ENCODE measurements at places on chromosomes 1 and 21.

DNA sequence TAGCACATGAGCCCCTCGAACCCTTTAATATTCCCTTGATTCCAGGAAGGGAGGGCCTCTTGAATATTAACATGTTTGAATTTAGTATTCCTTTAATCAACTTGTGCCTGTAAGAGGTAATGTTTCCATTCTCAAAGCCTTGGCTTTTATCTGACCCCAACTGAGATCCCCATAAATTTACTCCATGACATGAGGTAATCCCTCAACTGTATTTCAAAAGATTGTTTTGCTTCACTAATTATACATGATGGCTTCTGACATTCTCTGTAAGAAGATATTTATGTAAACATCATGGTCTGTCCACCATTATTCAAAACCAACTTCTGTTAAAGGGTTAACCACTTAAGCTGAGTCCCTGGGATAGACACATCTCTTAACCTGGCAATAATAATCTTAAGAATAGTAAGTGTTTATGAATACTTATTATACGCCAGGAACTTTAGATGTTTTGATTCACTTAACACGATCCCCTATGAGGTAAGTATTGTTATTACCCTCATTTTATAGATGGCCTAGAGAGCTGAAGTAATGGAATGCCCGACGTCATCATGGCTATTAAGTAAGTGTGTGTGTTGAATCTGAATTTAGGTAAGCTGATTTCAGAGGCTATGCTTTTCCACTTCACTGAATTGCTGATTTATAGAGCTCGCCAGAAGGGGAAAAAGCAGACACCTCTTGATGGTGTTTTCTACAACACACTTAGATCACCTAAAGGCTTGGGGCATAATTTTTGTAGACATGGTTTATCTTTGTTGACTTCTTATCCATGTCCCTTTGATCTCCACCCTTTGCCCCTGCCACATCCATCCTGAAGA, 11.1 kb downstream of the KRTAP19-1 start:
- no peak for DNase-seq

DNA sequence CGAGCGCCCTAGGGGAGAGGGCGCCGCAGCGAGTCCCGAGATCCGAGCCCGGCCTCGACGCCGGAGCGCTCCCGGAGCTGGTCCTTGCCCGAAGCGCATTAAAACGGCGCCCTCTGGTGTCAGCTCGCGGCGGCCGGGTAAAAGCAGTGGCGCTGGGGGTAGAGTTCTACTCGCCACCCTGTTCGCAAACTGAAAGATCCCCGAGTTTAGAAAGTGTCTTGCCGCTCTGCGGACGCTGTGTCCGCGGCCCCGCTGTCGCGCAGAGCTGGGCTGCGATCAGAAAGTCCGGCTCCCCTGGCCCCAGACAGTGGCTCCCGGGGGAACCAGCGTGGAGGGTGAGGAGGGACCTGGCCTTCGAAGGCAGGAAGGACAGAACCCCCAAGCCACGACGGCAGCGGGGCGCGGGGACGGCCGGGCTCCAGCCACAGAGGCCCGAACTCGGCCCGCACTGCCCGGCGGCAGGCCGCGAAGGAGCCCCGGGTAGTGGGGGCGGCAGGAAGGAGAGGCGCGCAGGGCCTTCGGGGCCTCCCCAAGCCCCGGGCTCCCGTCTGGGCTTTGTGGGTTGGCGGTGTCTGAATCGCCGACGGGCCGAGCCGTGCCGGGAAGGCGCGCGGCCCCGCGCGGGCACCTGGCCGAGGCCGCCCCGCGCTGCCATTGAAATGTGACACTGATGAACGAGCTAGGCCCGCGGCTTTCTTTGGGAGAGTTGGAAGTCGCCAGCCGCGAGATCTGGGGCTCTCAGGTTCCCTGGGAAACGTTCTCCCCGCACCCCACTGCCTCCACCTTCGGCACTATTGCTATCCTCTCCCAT, 39.1 kb upstream of the NFIA start:
- DNase-seq: peak; percentile 64

GRCh38 chr1:89881415-89882058, 60.7 kb downstream of the LRRC8D start:
- no peak for DNase-seq

DNA sequence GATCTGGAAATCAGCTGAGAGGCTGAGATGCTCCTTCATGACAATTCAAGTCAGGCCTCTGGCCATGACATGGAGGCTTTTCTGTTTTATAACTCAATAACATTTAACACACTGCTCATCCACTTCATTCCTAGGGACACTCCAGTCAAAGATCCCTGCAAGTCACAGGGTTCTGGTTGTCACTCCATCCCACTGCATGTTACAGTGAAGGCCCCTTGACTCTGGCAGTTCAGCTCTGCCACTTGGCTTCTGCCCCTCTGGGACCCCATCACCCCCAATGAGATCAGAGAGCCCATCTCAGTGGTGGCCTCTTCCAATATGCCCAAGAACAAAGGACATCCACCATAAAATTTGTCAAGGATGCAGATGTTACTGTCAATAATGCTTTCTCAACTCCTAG, 10.0 kb upstream of the FAM110D start:
- DNase-seq: no peak

- no peak for DNase-seq
Observed at GRCh38 chr1:46797696-46798470, 963 bp upstream of the CYP4B1 start.

Data from MCF 10A (cell line).